ENCODE measurements at places on chromosomes 3 and 15.

GRCh38 chr15:42150219-42150970, 6.0 kb downstream of the PLA2G4F start:
- no peak for DNase-seq

DNA sequence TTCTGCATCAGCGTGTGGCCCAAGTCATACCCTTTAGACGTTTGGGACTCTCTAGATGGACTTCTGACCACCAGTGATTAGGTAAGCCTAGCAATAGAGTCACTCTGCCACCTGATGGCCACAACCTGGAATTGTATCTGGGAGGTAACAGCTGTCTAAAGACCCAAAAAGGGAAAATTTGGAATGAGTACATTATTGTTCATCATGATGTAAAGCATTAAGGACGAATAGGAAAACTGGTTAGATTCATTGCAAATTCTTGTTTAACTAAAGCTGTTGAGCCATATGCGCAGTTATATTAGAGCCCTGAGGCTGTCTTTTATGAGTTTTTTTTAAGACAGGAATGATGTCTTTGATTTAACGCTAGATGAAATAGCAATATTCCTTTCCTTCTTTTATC, 63.6 kb downstream of the FAM81A start:
- DNase-seq = peak; percentile 69

GRCh38 chr3:177367788-177368187, 170.5 kb upstream of the TBL1XR1 start:
- DNase-seq = no peak

DNA sequence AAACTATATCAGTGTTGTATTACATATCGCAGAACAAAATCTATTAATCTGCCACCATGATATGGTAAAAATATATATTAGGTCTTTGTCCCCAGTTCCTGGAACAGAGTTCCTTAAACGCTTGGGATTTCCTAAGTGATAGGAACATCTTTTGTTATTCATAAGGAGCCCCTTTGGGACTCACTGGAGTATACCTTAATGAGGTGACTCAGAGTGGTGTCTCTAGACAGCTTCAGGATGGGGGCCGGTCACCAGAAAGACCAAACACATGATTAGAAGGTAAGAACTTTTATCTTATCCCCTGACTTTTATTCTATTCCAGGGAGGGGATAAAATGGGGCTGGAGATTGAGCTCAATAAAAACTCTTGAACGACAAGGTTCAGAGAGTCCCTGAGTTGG, 12.3 kb upstream of the CHCHD6 start:
- no peak for DNase-seq

GRCh38 chr3:140568842-140569520, 108.9 kb upstream of the TRIM42 start:
- DNase-seq = peak; percentile 6

- DNase-seq = no peak
Measured at GRCh38 chr15:88800026-88800425, 3.2 kb upstream of the ACAN start.

Data from cardiac muscle cell (in vitro differentiated cells and primary cell).